ENCODE measurements at places on chromosomes 7 and 10. TPM values are rescaled to one million over a fixed set of nuclear protein-coding genes. Genes with fewer than 3 reads are reported as not detected.

DNA sequence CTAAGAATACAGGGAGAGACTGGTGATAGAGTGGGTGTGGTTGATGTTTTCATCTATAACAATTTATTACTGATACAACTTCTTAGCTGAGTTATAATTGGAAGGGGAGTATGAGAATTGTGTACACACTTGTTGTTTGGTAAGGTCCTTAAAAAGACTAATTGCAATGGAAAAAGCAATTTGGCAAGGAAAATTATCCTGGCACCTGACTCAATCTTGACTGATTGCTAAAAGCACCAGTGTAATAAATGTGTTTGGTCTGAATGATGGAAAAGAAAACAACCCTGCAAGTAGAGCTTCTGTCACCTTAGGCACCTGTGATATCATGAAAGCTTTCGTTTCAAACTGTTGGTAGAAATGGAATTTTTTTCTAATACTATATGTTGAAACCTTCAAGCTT, 6.7 kb upstream of the GSDME start:
- no peak for DNase-seq

DNA sequence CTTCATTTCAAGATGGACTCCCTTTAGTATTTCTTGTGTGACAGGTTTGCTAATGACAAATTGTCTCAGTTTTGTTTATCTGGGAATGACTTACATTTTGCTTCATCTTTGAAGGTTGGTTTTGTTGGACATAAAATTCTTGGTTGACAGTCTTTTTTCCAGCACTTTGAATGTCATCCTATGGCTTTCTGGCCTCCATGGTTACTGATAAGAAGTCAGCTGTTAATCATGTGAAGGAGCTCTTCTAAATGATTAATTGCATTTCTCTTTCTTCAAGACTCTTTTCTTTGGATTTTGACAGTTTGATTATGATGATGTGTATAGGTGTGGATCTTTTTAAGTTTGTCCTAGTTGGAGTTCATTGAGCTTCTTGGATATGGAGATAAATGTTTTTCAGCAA, 26.9 kb upstream of the HHEX start:
- DNase-seq, result no peak

DNA sequence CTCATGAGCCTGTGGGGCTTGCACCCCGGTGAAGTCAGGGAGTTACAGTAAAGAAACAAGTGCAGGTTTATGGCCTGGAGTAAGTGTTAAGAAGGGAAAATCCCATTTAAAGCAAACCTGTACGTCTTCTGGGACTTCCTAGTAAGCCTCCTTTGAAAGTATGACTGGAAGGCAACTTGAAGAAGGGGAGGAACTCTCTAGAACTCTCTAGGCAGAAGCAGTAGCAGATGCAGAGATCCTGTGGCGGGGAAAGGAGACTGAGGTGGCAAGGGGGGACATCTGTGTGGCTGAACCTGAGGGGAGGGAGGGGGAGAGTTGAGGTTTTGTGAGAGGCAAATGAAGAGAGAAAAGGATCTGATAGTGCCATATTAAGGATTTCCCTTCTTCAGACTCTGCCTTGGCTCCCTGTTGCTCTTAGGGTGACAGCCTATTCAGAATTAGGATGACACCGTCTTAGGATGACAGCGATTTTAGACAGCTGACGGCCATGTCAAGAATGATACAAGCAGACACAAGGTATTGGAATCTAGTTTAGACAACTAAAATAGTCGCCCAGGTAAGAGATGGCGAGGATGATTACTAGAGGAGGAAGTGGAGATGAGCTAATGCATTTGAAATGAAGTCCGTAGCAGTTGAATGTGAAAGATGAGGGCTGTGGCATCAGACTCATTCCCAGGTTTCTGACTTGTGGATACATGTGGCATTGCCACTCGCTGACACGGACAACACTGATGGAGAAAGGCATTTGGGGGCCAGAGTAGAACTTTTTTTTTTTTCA, 29.0 kb downstream of the CUL1 start:
- no peak for DNase-seq

DNA sequence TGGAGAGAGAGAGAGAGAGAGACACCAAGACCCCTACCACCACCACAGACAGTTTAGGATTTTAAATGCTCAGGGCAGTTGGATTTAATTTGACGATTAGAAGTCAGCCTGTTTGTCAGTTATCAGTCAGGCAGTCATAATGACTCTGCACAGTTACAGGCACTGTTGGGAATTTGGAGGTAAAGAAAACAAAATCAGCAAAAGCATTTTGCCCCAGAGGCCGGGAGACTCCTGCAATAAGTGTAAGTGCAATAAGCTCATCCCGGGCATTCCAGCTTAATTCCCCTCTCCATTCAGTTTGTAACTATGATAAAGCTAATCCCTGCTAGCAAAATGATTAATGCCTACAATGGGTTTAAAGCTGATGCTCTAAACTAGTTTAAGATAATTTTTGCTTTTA, 13.5 kb downstream of the SEMA3C start:
- no peak for DNase-seq

DNA sequence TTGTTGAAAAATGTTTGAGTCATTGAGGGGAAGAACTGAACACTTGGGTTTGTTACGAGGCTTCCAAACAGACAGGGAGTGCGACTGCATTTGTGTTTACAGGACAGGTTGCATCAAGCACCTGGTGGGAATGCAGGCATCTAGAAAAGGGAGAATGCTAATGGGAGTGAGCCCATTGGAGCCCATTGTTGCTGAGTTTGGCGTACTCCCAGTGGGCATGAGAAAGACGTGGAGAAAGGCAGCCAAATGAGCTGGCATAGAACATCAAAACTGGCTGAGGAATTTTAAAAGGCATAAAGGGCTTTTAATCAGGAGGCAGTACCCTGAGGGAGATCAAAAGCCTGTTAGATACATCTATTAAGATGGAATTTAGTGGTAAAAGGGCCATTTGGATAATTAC, 171.6 kb upstream of the NPSR1 start:
- peak; percentile 40 for DNase-seq

DNA sequence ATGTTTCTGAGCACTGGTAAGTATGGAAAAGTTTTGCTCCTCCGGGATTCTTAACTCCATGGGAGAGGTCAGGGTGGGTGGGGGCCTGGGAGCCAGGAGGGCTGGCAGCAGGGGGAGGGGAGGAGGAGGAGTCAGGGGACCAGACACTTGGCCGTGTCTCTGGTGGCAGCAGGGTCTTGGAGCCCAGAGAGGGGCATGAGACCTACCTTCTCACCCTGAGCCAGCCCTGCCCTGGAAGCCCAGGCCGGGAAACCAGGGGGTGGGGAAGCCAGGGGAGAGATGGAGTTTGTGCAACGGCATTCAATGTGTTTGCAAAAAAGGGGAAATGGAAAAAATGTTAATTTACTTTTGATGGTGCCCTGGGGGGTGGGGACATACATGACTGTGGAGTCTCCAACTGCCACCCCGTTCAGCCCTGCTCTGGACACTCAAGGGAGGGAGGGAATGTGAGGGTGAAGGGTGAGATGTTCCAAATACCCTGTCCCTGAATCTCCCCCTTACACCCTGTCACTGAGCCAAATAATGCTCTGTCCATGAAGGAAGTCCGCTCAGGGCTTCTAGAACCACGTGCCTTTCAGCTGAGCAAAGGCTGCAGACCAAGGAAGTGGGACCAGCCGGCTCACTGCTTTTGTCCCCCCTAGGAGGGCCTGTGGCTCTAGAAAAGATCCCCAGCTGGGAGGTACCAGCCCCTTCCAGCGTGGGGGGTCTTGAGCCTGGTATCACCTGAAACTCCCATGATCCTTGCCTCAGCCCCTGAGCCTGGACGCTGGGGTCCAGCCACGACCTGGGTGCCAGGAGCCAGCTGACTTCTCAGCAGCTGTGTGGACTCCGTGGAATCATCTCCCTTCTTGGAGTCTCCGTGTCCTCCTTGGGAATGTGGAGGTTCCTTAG, 48.3 kb downstream of the TMEM270 start:
- no peak for DNase-seq

- DNase-seq, result no peak
These were observed 773.3 kb downstream of the GRID1 start for GRCh38 chr10:85593226-85593772.

- no peak for DNase-seq
These were observed 47.2 kb upstream of the KLF6 start for GRCh38 chr10:3832022-3832786.

- no peak for DNase-seq
These were observed 185.8 kb downstream of the GRM8 start for GRCh38 chr7:127066974-127067373.

GRCh38 chr7:139576179-139576973, 52.9 kb downstream of the CLEC2L start:
- DNase-seq, result no peak

- no peak for DNase-seq
These were observed 609.9 kb downstream of the DNAJB9 start for GRCh38 chr7:109179601-109180000.

GRCh38 chr7:84490661-84491060, 296.1 kb upstream of the SEMA3A start:
- no peak for DNase-seq

- no peak for DNase-seq
These were observed 5.6 kb upstream of the LEP start for GRCh38 chr7:128235471-128235870.

GRCh38 chr10:36573246-36573645, 552.2 kb upstream of the ANKRD30A start:
- DNase-seq, result no peak

DNA sequence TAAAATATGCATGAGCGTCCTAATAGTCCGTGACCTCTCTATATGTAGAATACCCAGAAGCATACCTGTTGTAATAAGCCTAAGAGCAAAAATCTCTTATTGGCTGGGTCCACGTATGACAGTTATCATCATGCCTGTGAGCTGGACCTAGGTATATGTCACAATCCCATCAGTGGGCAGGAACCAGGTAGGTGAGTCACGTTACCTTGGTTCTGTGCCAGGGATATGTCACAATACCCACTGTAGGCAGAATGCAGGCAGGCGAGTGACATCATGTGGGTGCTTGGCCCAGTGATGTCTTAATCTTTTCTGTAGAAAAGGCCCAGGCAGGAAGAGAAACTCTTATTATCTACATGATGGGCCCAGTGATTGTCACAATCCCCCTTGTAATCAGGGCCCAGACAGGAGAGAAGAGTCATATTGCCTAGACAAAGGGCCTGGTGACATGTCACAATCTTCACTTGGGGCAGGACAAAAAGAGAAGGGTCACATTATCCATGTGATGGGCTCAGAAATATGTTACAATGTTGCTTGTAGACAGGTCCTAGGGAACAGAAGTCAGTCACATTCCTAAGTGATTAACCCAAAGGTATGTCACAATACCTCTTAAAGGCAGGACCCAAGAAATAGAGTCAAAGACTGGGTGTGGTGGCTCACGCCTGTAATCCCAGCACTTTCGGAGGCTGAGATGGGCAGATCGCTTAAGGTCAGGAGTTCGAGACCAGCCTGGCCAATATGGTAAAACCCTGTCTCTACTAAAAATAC, 12.9 kb upstream of the ZNF736 start:
- no peak for DNase-seq

GRCh38 chr7:134444961-134445315, 14.0 kb downstream of the AKR1B1 start:
- no peak for DNase-seq

- no peak for DNase-seq
These were observed 278.8 kb downstream of the TNS3 start for GRCh38 chr7:47303014-47303694.

DNA sequence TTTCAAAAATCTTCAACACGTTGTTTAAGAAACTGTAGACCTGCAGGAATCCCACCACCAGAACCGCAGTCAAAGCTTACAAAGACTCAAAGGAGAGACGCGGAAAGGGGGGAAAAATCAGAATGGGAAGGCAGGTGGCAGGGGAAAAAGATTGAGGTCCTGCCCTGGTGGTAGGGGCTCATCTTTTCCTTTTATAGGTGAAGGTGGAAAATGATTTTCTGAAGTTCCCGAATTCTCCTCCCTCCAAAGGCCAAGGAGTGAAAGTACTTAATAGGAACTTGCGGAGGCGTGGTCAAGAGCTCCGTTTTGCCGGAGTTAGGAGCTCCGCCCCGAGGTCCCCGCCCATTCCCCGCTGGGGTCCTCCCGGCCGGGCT, 724 bp downstream of the BBIP1 start:
- peak; percentile 89 for DNase-seq

DNA sequence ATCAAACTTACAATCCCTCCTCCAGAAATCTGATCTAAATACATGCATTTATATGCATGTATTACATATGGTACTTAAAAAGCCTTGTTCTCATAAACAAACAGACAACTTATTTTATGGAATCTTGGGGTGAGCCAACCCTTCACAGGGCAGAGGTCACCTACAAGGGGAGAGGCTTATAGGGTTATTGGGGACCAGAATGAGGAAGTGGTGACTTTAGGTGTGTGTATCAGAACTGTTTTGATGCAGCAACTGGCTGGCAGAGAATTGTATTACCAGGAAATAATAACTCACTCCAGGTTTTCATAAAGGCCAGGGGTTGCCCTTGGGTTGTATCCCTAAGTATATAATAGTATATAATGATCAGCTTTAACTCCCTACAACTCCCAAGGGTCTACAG, 91.1 kb downstream of the SVIL start:
- DNase-seq, result no peak

DNA sequence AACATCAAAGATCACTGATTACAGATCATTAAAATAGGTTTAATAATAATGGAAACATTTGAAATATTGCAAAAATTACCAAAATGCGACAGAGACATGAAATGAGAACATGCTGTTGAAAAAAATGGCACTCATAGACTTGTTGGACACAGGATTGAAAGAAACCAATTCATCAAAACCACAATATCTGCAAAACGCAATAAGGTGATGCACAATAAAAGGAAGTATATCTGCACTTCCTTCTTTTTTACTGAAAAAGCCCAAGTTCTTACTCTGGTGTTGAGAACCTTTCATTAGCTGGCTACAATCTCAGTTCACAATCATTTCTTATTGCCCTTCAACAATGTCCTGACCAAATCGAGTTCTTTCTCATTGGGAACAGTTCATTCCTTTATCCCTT, 28.7 kb downstream of the TMEM106B start:
- DNase-seq, result no peak

DNA sequence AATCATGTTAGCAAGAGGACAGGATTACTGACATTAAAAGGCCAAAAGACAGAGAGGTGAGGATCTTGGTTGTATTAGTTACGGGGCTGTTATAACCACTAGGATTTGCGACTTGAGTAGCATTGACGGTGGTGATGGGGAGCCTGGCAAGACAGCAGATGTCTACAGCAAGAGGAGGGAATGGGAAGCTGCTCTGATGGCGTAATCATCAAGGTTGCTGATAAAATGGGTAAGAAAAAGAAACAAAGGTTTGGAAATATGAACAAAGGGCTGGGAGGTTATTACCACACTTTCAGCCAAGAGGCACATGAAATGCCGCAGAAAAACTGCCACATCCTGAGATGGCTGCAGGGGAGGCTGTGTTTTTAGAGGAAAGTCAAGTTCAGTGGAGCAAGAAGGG, 33.9 kb downstream of the TMEM229A start:
- DNase-seq, result no peak

GPR15LG gene
- total RNA-seq, result not detected

ZC3HAV1 gene
- 25.2 TPM for total RNA-seq

TMEM270 gene
- total RNA-seq, result not detected

GARS1 gene
- total RNA-seq, result 58.2 TPM

ADRB1 gene
- 2.9 TPM for total RNA-seq

LIPJ gene
- total RNA-seq, result 0.28 TPM
